ENCODE measurements at places on chromosomes 11 and 22.
A peak's percentile ranks its signal among the peaks of the same experiment; 100 is the strongest.

DNA sequence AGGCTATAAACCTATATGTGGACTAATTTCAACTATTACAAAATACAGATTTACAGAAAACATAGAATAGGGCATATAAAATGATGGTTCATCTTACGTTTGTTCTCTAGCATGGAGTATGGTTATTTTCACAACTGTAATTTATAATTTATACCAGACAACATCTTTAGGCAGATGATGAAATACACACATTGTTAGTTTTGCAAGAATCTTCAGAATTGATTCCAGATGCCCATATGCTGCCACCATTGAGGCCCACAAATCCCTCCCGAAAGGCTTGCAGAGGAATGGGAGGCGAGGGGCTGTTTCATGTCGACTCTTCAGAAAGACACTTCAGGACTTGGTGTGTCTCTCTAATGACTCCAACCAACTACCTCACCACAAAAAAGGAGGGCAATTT is 6.2 kb downstream of the PTPN5 start:
- no peak for DNase-seq

DNA sequence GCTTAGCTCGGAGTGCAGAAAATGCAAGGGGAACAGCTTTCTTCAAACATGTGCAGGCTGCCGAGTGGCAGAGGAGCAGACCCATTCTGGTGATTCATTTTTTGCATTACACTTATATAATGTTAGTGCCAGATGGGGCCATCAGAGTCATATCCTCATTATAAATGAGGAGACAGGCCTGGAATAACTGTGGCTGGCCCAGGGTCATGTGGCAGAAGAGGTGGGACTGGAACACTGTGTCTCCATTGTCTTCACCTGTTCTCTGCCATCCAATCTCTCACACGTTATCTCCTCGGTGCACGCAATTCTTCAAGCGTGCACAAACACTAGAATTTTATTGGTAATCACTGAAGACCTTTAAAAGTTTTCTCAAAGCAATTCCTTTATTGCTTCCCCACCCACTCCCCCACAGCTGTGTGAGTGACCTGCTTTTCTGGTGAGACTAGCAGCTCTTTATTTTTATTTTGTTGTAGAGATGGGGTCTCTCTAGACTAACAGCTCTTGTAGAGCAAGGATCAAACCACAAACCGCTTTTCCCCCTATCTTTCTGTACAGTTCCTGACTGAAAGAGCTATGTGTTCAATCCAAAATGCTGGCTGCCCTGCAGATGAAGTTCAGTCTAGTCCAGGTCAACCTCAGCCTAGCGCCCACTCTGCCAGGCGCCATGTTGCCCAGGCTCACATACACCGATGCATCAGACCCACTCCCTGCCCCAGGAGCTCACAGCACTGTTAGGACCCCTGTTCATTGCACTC is 75.3 kb downstream of the ST3GAL4 start:
- no peak for DNase-seq

DNA sequence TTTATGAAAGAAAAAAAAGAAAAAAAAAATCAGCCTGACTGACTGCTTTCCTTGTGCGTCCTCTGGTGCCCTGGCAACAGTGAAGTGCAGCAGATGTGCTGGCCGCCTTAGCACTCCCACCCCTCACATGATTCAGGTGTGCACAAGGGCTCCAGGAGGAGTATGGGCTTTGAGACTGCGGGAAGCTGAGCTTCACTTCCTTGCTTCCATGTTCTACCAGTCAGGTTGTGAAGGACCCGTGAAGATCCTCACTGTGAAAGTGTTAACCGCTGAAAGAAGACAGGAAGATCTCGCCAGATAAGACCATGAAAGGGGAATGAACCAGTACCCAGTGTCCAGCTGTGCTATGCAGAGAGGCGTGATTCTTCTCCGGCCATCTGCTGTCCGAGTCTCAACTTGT is 48.2 kb downstream of the HIRA start:
- DNase-seq, result no peak

DNA sequence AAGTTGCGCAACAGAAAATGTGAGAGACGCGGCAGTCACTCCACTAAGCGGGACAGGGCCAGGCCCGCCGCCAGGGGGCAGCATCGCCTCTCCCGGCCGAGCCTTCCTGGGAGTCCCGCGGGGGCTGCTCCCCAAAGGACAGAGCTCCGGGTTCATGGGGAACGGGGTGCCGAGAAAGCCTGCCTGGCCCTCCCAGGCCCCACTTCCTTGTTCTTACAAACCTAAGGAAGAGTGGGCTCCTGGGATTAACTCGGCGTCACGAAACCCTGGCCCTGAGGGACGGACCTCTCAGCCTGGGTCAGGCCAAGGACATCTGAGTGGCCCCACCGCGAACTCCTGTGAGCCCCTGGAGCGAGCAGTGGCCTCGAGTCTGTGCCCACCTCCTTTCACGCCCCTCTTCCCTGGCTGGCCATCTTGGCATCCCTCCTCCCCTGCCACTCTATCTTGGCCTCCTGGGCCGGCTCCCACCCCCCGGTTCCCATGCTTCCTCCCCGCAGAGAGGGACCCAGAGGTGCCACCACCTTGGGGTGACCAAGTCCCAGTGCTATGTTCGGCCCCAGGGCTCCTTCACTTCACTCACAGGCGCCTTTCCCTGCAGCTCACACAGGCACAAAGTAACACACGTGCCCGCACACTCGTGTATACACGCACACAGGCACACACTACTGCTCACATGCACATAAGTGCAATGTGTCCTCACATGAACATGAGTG is 99.9 kb upstream of the FGF3 start:
- DNase-seq, result peak; percentile 55

- no peak for DNase-seq
These were observed 117.5 kb upstream of the UBASH3B start for GRCh38 chr11:122538060-122538459.

DNA sequence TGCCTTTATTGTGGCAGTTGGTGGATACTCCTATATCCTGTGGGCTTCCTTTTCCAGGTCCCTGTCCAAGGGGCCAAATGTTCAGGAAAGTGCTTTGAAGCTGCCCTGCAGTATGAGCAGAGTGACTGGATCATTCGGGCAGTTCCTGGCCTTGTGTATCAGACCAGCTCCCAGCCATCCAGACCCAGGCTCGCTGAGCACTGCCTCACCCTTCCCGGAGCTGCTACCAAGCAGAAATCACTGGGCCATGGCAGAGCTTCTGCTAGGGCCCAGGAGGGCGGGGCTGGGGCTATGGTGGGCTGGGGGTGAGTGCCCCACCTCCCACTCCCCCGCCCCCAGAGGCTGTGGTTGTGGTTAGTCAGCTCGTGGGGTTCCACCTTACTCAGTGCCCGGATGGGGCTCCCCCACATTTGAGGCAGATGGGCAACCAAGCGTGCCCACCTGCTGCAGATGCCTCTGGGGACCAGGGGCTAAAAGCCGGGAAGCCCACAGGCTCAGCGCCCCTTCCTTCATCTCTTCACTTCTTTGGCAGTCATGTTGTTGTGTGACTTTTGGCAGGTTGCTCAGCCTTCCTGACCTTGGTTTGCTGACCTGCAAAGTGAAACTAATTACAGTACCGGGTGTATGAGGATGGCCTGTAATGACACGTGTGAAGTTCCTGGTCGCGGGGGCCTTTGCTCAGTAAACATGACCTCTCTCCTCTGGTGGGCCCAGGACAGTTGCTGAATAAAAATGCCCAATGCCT is 2.1 kb upstream of the LRRC32 start:
- DNase-seq, result peak; percentile 44

DNA sequence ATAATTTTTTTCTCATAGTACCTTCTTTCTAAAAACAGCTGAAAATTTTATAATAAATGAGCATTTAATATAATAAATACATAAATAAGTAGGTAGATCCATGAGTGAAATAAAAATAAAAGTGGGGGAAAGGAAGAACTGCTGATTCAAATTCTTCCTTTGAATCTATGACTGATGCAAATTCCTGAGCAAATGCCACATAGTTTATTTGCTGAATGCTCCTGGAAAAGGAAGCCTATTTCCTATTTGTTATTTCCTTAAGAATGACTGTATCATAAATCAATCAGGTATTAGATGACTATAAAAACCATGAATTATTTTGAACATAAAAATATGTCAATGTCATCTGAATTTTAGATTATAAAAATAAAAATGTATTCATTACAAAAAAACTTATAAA is 16.6 kb downstream of the BTBD10 start:
- DNase-seq, result no peak

GRCh38 chr11:2540992-2541680 is 96.3 kb downstream of the KCNQ1 start:
- no peak for DNase-seq

- no peak for DNase-seq
These were observed 82.0 kb downstream of the SIK3 start for GRCh38 chr11:117016246-117016645.

- DNase-seq, result no peak
These were observed 58.9 kb downstream of the RPUSD4 start for GRCh38 chr11:126152586-126152985.

DNA sequence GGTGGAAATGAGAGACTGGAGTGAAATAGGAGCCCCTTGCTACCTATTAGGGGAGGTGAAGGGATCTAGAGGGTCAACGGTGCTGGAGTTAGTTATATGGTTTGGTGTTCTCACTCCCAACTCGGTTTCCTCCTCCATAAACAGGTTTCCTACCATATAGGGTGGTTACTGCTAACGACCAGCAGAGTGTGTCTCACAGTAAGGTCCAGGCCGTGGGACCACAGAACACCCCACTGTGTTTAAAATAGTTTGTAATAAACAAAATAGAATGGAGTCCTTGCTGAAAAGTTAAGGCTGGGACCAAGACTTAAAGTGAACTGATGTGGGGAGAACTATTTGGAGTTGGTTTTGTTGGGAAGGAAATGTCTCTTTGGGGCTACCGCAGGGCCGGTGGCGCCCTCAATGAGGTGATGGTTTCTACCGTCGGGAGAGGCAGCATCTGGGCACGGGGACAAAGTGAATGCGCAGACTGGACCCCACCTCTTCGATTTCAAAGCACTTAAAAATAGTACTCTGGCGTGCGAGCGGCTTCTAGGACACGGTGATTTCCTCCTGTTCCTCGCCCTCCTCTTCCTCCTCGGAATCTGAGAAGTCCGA is 4.5 kb downstream of the DBX1 start:
- DNase-seq, result peak; percentile 28

DNA sequence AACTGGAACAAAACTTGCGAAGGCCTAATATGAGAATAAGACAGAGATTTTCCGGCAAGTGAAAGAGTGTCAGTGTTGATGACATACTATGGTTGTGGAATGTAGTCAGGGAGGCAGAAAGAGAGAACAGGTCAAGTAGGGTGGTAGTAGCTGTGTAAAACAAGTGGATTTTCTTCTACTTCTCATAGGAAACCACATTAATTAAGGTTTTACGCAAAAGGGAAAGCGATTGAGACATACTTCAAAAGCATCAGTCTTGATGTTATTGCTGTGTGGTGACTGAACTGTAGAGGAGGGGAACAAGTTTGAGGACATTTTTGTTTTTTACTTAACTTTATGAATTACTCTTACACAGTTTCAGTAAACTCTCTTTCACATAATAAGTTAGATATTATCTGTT is 186.0 kb upstream of the CNTN5 start:
- DNase-seq, result no peak

DNA sequence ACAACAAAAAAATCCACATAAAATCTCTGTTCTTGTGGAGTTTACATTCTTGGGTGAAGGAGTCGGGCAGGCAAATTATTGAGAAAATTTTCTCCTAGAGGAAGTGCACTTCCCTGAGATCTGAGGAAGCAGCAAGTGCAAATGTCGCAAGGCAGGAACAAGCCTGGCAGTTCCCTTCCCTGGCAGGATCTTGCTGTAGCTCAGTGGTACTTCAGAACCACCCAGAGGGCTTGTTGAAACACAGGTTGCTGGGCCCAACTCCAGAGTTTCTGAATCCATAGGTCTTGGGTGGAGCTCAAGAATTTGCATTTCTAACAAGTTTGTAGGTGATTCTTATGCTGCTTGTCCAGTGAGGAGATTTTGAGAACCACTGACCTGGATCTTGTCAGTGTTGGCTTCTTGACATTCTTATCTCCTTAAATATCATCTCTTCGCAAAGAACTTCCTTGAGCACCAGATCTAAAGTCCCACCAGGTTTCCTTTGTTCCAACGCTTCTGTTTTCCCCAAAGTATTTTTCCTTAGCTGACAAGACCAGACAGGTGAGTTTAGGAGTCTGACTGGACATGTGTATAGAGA is 9.6 kb downstream of the QSER1 start:
- DNase-seq, result no peak

DNA sequence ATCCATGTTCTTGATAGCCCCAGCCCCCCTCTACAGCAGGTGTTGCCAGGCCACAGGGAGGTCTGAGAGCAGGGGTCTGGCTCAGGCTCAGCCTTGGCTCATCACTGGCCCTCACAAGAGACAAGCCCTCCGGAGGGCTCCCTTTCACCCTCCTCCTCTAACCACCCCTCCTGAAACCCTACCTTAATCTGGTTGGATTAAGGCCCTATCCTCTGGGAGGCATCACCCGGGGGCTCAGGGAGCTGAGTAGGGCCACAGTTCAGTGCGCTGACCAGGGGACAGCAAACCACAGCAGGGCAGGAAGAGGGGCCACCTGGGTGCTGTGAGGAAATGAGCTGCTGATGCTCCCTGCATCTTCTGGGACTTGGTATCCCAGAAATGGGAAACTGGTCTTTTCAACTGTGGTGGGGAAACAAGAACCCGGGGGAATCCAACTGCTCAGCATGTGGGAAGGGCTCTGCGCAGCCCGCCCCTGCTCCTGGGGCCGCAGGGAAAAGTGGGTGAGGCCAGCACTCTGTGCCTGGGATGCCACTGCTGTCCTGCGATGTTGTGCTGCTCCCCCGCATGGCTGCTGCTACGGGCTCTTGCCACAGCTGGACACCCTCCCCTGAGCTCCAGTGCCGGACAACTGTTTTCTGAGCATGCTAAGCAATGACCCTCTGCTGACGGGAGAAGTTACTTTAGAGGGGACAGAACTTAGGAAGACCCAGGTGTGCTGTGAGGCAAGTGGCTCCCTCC is 17.5 kb downstream of the ADORA2A start:
- DNase-seq, result no peak

GRCh38 chr22:27046086-27046485 is 388.7 kb downstream of the MIAT start:
- no peak for DNase-seq

DNA sequence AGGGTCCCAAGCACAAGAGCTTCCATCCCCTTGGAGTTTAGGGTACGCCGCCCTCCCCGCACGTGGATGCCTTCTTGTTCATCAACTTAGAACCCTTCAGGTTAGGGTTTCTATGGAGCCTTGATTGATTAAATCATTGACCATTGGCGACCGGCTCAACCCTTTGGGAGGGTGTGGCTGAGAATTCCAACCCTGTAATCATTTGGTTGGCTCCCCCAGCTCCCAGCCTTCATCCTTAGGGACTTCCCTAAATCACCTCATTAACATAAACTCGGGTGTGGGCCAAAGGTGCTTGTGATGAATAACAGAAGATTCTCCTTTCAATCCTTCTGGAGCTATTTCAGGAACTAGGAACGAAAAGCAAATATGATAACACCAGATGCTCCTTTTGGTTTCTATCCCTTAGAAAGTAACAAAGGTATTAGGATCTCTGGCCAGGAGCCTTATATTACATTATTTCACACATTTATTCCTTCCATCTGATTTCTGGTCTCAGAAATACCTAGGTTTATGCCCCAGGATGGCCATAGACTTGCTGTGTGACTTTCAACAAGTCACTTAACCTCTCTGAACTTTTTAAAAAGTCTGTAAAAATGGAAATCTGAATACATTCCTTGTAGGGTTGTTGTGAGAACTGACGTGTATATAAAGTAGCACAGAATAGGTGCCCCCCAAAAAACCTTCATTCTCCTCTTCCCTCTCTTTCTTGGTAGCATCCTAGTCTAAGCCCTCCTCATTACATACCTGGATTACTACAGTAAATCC is 26.8 kb downstream of the MCHR1 start:
- no peak for DNase-seq
